ENCODE measurements at places on chromosomes 13 and 19.
A peak's percentile ranks its signal among the peaks of the same experiment; 100 is the strongest.

- DNase-seq, result no peak
Measured at GRCh38 chr19:46992699-46993535, 26.7 kb upstream of the NPAS1 start.

GRCh38 chr19:49490287-49491029, 3.0 kb downstream of the RPL13A start:
- no peak for DNase-seq

- DNase-seq, result peak; percentile 44
Measured at GRCh38 chr13:45826731-45827130, 24.8 kb downstream of the SIAH3 start.

GRCh38 chr13:112806739-112807652, 117.2 kb downstream of the ATP11A start:
- DNase-seq, result no peak

- no peak for DNase-seq
Measured at GRCh38 chr13:22077205-22077683, 406.4 kb downstream of the FGF9 start.

DNA sequence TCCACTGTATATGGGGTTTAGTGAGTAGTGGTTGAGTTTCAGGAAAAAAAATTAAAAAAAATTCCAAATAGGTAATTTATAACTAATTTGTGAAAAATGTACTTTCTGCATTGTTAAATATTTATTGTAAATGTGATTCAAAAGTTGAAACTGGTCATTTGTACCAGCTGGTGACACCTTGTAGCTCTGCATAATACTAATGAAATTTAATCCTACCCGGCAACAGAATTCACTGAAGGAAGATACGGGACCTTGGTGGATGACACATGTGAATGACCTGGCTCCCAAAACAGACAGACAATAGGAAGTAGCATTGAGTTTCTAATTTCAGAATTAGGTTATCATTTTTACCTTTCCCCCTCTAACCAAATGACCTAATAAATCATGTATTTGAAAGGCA, 73.8 kb downstream of the SLITRK6 start:
- DNase-seq, result no peak

DNA sequence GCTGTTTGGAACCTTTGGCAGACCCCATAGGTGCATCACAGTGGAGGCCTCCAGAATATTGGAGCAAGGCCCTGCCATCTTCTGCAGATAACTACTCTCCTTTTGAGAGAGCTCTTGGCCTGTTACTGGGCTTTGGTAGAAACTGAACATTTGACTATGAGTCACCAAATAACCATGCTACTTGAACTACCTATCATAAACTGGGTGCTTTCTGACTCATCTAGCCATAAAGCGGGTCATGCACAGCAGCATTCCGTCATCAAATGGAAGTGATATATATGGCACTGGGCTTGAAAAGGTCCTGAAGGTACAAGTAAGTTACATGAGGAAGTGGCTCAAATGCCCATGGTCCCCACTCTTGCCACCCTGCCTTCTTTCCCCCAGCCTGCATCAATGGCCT, 782.5 kb upstream of the SLITRK6 start:
- DNase-seq, result no peak

GRCh38 chr13:99819967-99820366, 151.6 kb downstream of the ZIC5 start:
- DNase-seq, result no peak

GRCh38 chr19:46718934-46719622, 2.2 kb upstream of the PRKD2 start:
- no peak for DNase-seq

DNA sequence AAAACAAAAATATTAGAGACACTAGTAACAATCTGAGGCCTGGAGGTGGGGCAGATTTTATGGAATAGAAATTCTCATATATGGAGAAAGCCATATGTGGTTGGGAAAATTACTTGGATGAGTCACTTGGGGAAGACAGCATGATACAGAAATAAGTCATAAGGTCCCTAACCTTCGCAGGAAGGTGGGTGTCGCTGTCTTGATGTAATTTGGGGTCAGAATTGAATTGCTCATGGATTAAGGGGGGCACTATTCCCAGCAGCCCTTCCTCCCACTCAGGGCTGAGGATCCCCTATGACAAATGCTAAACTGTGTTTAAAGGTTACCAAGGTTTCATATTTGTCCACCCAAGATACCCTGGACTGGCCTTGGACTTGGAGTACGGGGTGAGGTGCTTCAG, 5.0 kb downstream of the RDH8 start:
- DNase-seq, result no peak

- DNase-seq, result no peak
Measured at GRCh38 chr13:50589651-50590054, 253.8 kb downstream of the DLEU7 start.

DNA sequence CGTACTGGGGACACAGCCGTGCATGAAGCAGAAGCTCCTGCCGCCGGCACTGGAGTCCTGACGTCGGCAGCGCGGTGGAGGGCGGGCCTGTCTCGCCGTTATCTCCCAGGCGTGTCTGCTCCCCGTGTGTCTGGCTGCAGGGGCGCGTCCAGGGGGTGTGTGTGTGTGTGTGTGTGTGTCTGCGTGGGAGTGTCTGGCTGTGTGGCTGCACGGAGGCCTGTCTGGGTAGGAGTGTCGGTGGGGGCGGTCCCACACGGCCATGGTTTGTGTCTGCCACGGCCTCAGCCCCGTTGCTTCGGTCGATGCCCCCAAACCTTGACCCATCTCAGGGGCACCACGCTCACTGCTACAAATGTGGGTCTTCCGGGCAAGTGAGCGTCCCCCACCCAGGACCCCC, 18.3 kb downstream of the ARID3A start:
- DNase-seq, result no peak

- no peak for DNase-seq
Measured at GRCh38 chr19:4173479-4174212, 8.7 kb downstream of the SIRT6 start.

DNA sequence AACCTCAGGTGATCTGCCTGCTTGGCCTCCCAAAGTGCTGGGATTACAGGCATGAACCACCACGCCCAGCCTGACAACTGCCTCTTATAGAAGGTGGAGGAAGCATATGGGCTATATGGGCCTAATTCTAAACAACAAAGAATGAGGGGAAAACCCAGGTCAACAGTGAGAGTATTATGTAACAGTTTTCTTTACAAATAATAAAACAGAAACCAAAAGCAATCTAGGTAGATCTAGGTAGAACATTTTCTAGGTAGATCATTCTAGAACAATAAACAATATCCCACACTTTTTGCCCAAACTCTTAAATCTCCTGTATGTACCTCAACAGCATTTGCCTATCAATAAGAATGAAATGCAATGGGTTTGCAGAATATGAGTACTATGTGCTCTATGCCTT, 267.4 kb downstream of the ABCC4 start:
- no peak for DNase-seq

DNA sequence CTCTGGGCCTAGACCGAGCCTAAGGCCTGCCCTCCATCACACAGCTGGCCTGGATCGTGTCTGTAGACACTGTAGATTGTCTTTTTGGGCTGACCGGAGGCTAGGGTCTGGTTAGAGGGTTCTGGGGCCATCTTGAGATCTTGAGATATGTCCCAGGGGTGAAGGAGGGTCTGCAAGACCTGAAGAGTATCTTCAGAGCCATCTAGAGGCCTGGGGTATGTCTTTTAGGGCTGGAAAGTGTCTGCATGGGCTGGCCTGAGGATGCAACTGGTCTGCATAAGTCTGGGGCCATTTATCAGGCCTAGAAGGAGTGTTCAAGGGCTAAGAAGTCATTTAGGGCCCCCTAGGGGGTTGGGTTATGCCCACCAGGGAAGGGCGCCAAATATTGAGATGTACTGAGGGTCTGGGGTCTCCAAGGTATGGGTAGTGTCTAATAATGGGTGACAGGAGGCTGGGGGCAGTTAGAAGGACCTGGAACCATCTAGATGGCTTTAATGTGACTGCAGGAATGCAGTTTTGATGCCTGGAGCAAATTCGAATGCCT, 555 bp downstream of the SCAF1 start:
- DNase-seq, result peak; percentile 91

GRCh38 chr19:17794731-17795494, at the start of gene B3GNT3:
TSS of gene B3GNT3 (plus strand) at chr19:17795138. CDS start at chr19:17807808, 12,670 bp downstream.
- no peak for DNase-seq

DNA sequence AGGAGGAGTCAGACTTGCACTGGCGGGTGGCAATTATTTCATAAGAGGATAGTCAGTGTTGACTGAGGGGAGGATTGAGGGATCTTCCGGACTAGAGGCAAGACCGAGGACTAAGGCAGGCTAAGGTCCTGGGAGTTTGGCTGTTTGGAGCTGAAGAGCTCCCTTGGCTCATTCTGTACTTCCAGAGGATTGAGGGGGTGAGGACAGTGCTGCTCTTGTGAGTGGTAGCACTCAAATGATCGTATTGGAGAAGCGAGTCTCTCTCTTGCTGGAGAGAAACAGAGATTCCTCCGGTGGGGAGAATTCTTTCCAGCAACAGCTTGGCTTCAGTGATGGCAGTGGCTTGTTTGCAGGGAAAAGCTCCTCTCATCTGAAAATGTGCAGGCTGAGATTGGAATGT, 47.1 kb downstream of the ING1 start:
- DNase-seq, result no peak

Measured in vagina (tissue), 2 donors.